ENCODE measurements at places on chromosomes 5 and 9.

DNA sequence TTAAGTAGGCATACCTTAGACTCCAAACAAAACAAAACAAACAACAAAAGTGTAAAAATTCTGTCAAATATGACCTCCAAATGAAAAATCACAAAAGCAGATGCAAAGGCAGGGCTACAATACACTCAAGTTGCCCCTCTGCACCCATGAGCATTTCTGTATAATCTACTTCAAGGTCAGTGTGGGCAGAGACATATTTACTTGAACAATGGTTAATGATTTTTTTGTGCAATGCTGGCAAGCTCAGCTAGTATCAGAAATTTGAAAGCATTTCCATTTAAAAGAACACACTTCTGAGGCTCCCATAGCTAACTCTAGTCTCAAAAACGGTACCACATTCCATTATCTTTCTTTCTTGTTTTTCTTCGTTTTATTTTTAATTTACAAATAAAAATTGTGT is 57.9 kb downstream of the PLCXD3 start:
- no peak for DNase-seq

GRCh38 chr5:42090162-42090561 is 165.1 kb downstream of the FBXO4 start:
- DNase-seq: no peak

DNA sequence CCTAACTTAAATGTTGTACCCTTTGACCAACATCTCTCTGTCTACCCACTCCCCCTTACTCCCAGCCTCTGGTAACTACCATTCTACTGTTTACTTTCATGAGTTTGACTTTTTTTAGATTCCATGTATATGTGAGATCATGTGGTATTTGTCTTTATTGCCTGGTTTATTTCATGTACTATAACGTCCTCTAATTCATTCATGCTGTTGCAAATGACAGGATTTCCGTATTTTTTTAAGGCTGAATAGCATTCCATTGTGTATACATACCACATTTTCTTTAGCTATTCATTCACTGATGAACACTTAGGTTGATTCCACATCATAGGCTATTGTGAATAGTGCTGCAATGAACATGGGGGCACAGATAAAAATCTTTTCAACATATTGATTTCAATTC is 11.8 kb upstream of the NDUFB6 start:
- DNase-seq: no peak

DNA sequence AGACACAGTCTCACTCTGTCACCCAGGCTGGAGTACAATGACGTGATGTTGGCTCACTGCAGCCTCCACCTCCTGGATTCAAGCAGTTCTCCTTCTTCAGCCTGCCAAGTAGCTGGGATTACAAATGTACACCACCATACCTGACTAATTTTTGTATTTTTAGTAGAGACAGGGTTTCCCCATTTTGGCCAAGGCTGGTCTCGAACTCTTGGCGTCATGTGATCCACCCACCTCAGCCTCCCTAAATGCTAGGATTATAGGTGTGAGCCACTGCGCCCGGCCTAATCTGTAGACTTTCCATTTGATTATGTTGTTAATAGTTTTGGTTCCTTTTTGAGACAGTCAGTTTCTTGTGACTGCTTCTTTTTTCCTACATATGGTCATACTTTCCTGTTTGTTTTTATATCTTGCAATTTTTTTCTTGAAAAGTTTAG is 31.0 kb downstream of the MTREX start:
- no peak for DNase-seq

- DNase-seq: no peak
These were observed 417.2 kb downstream of the TLR4 start for GRCh38 chr9:118121361-118121760.

DNA sequence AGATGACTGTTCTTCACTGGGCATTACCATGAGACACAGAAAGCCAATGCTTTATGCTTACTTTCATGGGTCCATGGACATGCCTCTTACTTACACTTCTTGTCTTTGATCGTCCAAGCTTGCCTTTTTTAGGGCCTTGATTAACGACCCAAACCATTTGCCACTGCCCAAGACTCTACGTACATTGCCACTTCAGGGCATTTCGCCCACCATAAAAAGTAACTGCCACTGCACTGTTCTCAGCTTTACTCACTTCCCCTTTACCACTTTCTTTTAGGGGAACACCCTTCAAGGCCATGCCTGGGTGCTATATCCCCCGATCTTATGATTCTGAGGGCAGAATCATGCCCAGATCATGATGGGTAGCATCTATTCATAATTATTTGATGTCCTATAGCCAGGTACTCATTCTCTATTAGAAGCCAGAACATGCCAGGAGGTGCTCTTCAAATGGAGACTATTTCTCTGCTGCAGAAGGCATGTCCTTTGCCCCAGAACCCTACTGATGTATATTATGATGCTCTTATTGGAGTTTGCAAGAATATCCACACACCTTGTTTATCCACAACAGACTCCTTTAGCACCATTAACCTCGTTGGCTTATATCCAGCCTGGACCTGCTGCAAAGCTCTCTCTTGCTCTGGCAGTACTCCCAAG is 64.1 kb upstream of the RAD23B start:
- DNase-seq: no peak

- no peak for DNase-seq
These were observed 482.9 kb downstream of the TMEM38B start for GRCh38 chr9:106177216-106177615.

- no peak for DNase-seq
These were observed 186.3 kb downstream of the SGCD start for GRCh38 chr5:156513123-156513815.

GRCh38 chr5:64569858-64570257 is 64.0 kb downstream of the RGS7BP start:
- DNase-seq: no peak

DNA sequence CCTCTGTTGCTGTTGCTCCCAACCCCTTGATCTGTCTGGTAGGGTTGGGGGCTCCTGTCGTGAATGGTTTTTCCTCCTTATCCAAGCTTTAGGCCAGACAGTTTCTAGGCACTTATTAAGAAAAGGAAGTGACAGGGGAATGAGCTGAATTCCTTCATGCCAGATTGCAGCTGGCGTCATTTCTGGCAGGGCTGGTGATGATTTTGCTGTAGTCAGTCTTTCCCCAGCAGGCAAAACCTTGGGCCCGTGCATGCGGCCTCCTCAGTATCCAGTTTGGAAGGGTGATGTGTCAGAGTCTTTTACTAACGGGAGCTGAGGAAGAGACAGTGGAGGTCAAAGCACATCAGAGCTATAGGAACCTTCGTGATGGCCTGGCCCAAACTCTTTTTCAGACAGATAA is 58.8 kb downstream of the COL27A1 start:
- no peak for DNase-seq

- no peak for DNase-seq
These were observed 64.7 kb downstream of the CRB2 start for GRCh38 chr9:123420592-123421111.

GRCh38 chr5:74376187-74376586 is 264.3 kb downstream of the ENC1 start:
- DNase-seq: no peak

GRCh38 chr5:145324101-145324500 is 511.0 kb downstream of the PRELID2 start:
- DNase-seq: no peak

DNA sequence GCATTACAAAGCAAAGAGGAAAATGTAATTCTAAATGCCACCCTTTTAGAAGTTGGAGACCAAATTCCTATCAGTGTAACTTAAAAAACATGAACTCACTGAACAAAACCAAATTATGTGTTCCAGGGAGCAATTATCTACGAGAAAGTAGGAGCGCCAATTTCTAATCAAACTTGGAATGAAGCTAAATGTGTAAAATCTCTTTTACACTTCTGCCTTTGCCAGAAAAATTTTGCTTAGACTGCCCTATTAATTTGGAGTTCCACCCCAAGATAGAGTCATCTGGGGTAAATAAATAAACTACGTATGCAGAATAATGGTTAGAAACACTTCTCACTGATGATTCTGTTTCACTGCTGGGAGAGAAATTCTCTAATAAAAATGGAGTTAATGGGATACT is 825.6 kb downstream of the MTRR start:
- DNase-seq: no peak

DNA sequence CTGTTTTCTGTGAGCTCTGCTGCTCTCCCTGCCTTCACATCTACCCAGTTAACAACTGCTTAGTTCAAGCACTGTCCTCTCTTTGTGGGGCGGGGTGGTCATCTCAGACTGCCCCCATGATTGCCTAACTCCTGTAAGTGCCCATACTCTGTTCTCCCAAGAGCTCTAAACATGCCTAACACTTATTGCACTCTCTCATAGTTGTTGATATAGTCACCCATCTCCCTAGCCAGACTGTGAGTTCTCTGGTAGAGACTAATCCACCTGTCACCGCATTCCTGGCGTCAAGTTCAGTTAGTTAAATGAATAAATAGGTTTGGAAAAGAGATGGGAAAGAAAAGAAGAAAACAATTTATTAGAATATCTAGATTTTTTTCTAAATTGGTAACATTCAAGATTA is 18.3 kb upstream of the MUSK start:
- DNase-seq: no peak

GRCh38 chr5:167296661-167297060 is 994.8 kb upstream of the WWC1 start:
- no peak for DNase-seq

DNA sequence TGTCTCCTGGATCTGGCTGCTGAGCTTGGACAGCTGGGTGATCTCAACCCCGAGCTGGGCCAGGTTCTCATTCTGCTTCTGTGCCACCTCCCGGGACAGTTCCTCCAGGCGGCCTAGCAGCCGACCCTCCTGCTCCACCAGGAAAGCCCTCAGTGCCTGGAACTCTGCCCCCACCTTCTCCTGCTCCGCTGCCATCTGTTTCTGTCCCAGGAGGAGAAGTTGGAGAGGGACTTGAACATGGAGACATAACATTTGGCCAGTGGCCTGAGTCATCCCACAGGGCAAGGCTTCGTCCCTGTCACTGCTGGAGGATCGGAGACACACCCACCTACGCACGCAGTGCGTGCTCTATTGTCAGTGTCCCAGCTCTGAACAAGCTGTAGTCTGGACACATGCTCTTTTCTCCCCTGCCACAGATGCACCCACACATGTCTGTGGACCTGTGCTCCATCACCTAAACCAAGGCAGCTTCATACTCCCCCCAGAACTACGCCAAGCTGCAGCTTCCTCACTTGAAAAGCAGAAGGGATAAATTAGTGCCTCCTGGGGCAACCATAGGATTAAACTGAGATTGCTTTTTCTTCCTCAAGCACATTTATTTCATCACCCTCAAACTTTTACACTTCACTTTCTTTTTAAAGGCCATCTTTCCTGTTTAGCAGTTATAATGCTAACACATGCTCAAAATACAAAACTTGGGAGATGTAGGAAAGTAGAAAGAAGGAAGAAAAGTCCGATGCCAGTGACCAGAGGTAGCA is 4.9 kb downstream of the TRIM7 start:
- DNase-seq: no peak
